ENCODE measurements at places on chromosomes 11 and 22. TPM values are rescaled to one million over a fixed set of nuclear protein-coding genes. Genes with fewer than 3 reads are reported as not detected.

The MUC15 gene
- polyA plus RNA-seq: 19.1 TPM

The OR8K1 gene
- not detected for polyA plus RNA-seq

The FAM83F gene
- 12.9 TPM for polyA plus RNA-seq

The IFITM2 gene
- 165 TPM for polyA plus RNA-seq

Data from esophagus (tissue), 2 donors.